ENCODE measurements at places on chromosomes 13 and 19.

DNA sequence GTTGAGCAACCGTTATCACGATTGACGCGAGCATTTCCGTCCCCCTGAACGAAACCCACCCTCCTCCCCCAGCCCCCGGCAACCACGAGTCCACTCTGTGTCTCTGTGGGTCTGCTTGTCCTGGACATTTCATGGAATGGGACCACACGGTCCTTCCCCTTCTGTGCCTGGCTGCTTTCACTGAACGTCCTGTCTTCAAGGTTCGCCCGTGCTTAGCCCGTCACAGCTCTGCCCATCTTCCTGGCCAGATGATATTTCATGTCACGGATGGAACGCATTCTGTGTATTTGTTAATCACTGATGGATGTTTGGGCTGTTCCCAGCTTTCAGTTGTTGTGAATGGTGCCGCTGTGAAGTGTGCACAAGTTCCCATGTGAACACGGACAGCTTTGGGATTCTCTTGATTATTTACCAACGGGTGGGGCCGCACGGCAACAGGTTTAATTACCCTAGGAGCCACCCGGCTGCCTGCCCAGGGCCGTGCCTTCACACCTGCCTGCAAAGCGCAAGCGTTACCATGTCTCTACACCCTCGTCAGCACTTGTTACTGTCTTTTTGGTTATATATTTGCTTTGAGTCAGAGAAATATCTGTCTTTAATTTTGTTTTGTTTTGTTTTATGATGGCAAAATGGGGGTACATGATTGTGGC, 42.5 kb downstream of the RASA3 start:
- no peak for DNase-seq

DNA sequence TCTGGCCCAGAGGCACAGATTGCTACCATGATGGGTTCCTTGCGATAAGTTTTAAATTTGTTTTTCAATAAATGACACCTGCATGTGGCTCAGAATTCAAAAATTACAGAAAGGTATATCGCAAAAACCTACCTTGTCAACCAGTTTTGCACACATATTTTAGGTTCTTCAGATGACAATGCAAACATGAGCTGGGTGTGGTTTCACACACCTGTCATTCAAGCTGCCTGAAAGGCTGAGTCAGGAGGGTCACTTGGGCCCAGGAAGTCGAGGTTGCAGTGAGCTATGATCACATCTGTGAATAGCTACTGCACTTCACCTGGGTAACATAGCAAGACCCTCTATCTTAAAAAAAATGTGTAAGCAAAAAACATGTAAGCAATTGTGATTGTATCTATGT, 56.1 kb downstream of the DNM2 start:
- DNase-seq = no peak

DNA sequence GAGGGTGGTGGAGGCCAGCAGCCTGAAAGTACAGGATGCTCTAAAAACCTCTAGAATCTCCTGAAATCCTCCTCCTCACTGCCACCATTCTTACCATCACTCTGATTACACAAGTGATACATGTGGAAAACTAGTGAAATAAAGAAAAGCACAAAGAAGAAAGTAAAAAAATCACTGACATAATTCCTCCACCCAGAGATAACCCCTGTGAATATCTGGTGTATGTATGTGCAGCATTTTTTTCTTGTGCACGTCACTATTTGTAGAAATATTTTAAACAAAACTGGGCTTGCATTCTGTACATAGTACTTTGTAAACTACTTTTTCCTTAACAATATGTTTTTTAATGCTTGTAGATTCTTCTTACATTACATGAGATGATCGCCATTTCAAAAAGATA, 73.2 kb downstream of the CDADC1 start:
- DNase-seq = no peak

DNA sequence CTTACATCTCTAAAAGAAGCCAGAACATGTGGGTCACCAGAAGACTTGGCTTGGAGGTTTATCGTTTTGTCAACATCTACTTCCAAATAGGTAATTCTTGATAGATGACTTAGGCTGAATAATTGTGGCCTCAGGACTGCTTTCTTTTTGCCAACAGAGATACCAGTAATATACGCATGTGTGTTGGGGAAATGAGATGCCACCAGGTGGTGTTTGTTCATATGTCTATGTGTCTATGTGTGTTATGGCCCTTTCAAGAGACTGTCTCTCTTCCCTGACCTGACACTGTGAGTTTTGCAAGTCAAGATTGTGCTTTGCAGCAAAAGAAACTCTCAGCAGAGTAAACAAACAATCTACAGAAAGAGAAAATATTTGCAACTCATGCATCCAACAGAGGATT, 31.6 kb upstream of the METTL21C start:
- no peak for DNase-seq

GRCh38 chr13:67917291-67917987, 687.3 kb upstream of the PCDH9 start:
- DNase-seq = no peak

DNA sequence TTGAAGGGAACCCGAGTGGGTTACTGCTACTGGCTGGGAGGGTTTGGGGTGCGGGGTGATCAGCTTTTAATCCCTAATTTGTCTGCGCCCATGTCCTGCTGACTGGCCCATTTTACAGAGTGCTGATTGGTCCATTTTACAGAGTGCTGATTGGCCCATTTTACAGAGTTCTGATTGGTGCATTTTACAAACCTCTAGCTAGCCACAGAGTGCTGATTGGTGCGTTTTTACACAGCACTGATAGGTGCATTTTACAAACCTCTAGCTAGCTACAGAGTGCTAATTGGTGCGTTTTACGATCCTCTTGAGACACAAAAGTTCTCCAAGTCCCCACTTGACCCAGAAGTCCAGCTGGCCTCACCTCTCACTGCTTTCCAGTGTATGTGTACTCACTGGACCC, 43.2 kb downstream of the MTMR6 start:
- DNase-seq = no peak

DNA sequence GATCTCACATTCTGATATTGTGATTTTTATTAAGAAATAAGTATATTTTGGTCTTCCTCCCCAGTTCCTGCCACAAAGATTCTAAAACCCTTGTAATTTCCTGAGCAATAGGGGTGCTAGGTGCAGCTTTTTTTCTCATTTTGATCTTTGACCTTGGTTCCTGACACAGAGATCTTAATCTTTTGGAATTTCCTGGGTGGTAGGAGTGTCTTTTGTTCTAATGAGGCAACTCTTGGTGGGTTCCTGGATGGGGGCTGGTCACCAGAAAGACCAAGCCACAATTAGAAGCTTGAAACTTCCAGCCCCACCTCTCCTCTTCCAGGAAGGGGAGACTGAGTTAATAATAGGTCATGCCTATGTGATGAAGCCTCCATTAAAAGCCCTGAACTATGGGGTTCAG, 334.6 kb downstream of the FOXO1 start:
- DNase-seq = no peak

DNA sequence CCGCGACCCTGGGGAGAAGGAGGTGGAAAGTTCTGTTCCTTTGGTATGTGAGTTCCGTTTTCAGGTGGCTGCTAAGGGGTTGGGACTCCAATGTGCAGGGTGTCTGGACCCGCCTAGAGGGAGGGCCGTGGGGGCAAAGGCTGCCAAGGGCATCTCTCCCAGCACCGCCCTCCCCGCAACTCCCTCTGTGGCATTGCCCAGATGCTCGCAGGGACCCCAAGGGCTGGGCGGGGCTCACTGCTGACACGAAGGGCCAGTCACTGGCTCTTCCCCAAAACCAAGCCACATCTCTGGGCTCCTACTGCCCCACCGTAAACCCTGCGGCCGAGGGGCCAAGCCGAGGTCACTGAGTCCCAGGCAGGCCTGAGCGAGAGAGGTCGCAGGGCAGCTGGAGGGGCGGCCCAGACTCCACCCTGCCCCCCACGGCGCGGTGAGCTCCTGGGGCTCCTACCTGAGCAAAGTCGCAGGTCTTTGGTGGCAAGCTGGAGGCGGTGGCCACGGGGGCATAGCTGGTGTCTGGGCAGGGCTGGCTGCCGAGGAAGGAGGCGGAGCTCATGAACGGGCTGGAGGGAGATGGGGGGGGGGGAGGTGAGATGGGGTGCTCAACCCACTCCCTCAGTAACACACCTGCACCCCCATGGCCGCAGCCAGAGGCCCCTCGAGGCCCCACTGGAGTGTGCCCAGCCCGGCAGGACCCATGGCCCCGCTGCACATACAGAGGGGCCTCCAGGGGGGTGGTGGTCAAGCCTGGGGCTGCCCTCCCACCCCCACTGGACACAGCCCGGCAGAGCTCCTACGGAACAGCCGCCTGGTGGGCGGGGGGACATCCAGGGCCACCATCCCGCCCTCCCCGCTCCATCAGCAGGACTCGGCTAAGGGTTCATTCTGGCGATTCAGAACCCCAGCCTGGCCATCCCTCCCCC, 26.9 kb downstream of the SBNO2 start:
- no peak for DNase-seq

GRCh38 chr13:91074091-91074490, 273.4 kb upstream of the MIR17HG start:
- DNase-seq = no peak

GRCh38 chr19:11421371-11422098, 2.4 kb upstream of the RGL3 start:
- no peak for DNase-seq

GRCh38 chr13:98298599-98298998, 121.5 kb upstream of the RNF113B start:
- no peak for DNase-seq

- no peak for DNase-seq
Measured at GRCh38 chr13:99507054-99507453, 5.8 kb downstream of the TM9SF2 start.

GRCh38 chr19:50198431-50199258, 4.8 kb upstream of the MYH14 start:
- no peak for DNase-seq

DNA sequence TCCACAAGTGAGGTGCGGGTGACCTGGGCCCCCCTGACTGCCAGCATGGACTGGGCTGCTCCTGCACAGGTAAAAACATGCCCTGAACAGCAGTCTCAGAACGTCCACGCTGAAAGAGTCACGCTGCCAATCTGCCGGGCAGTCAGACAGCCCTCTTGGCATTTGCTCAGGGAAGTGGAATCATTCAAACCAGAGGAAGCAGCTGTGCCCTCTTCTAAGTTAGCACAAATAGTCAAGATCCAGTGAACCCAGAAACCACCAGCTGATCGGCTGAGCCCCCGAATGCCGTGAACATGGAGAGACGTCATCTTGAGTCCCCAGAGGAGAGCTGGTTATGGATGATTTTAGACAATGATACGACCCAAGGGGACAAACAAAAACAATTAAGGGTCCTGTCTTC, 34.4 kb downstream of the KLF2 start:
- DNase-seq = no peak

DNA sequence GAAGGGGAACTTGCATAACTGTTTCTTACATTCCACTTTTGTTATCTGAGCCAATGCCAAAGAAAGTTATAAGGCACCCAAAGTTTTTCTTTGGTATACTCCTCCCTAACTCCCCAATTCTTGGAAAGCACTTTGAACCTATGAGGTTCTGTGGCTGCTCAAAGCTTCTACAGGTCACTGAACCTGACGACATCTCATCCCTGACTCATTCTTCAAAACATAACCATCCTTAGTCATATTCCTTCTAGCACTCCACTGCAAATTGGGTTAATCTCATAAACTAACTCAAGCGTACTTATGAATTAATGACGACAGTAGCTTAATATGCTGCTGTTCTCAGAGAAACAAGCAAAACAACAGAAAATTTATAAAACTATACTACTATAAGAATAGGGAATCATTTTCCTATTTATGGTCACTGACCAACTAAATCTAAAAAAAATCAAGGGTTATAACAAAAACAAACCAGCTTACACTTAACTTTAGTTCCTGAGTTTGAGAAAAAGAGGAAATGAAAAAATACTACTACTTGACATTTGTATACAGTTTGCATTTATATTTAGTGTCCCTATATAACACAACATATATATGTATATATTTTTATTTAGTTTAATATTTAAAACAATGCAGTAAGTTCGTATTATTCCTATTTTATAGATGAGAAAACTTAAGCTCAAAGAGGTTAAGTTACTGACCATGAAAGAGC, 69.1 kb downstream of the CAB39L start:
- no peak for DNase-seq

DNA sequence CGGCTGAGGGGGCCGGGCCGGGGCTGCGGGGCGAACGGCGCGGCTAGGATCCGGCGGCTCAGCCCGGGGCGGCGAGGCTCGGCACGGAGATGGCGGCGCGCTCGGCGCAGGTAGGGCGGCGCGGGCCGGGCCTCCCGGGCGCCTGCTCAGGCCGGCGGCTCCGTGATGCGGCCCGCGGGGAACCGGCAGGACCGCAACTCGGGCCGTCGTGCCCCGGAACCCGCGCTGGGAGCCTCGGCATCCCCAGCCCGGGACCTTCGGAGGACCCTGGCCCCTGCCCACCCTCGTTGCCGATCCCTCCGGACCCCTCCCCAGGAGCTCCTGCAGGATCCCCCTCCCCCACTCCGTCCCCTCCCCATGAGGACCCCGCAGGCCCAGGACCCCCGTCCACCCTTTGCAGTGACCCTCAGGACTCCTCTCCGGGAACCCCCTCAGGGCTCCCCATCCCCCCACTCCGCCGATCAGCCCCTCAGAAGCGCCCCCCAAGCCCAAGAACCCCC, 304 bp downstream of the EVI5L start:
- DNase-seq = no peak

GRCh38 chr13:31000889-31001288, 68.4 kb downstream of the TEX26 start:
- DNase-seq = no peak

DNA sequence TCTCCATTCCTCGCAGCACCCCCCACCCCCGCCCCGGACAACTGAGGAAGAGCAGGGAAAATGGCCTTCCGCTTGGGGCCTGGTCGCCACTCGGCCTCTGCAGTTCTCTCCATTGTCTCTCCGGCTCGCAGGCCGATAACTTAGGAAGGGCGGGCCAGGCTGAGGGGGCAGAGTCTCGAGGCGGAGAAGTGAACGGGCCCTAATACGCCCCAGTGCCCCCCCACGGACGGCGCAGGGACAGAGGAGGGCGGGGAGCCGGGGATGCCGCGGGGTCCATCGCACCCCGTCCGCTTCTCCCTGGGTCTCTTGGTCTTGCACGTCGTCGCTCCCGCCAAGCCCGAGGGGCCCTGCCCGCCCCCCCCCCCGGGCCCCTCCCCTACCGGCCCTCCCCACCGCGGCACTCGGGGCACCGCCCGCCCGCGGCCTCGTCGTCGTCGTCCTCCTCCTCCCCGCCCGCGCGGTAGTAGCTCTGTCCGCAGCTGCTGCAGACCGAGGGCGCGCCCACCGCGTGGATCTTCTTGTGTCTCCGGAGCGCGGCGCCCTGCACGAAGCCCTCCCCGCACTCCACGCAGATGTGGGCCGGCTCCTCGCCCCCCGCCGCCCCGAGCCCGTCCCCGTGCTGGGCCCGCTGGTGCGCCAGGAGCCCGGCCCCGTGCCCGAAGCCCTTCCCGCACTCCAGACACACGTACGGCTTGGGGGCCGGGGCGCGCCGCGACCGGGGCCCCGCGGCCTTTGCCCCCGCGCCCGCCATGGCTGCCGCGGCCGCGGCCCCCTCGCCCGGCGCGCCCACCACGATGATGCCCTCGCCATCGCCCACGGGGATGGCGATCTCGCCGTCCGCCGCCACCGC, 33.2 kb downstream of the ZNF787 start:
- DNase-seq = no peak

All from stimulated activated CD4-positive, alpha-beta T cell treated with anti-CD3 and anti-CD28 coated beads, Interleukin-1b, Interleukin-23, amount 100 ng/mL, for 1 hour (primary cell).